B cell (primary cell): ENCODE measurements at places on chromosomes 11 and 22. TPM values are rescaled to one million over a fixed set of nuclear protein-coding genes. Genes with fewer than 3 reads are reported as not detected.
A peak's percentile ranks its signal among the peaks of the same experiment; 100 is the strongest.

MPPED2 gene
- 1.0 and 1.1 TPM in 2 replicates for total RNA-seq

CCDC87 gene
- 0.17 and 0.39 TPM in 2 replicates for total RNA-seq

DNA sequence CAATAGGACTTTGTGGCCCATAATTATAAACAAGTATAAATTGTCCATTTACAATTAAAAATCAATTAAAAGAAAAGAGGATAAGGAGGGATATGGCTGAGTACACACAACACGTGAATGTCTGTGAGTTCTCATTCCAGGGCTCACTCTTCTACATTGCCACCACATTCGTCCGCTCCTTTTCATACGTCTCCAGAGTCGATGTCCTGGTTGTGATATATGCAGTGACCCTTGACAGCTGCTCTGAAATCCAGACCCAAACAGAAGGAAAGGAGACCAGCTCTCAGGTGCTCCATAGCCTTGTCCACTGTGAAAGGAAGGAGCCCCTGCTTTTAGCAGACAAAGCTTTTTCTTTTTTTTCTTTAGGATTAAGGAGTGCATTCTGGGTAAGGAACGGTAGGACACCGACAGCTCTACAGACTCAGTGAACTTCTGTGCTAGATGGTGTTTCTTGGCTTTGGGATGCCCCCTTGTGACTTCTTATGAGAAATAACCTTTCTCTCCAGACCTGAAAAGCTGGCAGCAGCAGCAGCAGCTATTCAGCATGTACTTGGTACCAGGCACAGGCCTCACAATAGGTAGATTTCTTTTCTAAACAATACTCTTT is 19.7 kb upstream of the DNAJB13 start:
- DNase-seq, result peak; percentile 14

- no peak for DNase-seq
Measured at GRCh38 chr22:32717337-32718240, 83.9 kb upstream of the TIMP3 start.

DNA sequence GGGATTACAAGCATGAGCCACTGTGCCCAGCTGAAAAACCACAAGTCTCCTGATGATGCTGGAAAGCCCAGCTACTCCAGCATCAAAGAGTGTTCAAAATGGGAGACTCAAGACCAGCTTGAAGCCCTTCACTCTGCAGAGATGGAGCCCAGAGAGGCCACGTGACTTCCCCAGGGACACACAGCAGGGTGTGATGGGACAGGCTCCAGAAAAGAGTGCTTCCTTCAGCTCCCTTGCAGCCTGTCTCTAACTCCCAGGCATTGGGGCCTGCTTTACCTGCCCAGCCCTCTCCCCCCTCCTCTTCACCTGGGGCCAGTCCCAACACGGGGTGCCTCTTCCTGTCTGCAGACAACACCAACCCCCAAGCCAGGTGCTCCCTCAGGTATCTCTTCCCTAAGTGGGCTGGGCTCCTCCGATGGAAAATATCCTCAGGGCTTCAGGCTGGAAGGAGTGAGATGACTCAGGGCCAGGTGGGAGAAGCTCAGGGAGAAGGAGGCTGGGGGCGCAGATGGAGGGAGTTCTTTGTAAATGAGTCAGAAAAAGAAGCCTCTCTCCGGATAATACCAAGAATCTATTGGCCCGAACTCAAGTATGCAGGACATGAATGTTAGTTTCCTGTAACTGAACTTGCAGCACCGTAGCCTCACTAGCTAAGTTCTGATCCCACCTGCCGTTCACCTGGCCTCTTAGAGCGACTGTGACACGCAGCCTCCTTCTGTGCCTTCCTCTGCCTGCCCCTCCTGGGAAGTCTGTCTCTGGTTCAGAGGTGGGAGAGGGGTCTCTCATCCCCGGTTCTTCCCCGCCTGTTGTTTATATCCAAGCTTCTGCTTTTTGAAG is 326.6 kb downstream of the MN1 start:
- DNase-seq, result no peak

- DNase-seq, result no peak
Measured at GRCh38 chr11:111623527-111624030, 21.3 kb downstream of the SIK2 start.
